ENCODE measurements at places on chromosomes 4 and X. TPM values are rescaled to one million over a fixed set of nuclear protein-coding genes. Genes with fewer than 3 reads are reported as not detected.

DNA sequence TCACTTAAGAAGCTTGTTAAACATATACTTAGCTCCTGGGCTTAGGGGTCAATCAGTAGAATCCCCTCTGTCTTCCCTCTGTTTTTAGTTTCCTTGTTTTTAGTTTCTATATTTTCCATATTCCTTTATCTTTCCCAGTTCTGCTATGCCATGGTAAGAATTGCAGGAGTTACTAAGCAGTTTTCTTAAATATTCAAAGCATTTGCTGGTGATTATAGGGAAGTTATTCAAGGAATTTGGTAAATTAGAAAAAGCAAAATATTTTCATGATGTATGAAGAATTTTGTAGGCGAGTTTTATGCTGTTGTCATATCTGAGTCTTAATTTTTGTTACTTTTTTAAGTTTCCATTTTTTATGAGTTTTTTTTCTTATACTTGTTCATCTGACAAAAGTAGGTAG is 91.6 kb upstream of the NUDT6 start:
- no peak for DNase-seq

GRCh38 chr4:128471576-128471975 is 184.0 kb upstream of the PGRMC2 start:
- no peak for DNase-seq

- DNase-seq, result no peak
Observed at GRCh38 chr4:120228086-120228485, 161.4 kb upstream of the MAD2L1 start.

- DNase-seq, result no peak
Observed at GRCh38 chr4:48311896-48312295, 29.4 kb upstream of the SLAIN2 start.

DNA sequence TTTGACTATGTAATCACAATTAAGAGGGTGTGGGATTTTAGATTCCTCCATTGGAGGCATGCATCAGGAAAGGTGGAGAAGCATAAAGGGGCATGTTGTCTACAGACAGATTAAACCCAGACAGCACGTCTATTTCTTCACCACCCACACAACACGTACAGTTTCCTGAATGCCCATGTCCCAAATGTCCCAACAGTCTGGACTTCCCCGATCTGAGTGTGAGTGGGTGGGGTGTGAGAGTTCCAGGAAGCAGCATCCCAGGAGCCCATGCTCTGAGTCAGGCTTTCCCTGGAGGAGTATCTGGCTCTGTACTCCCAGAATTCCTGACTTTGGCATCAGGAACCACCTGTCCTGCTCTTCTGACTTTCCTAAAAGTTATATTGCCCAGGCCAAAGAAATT is 30.8 kb upstream of the NDP start:
- no peak for DNase-seq

DNA sequence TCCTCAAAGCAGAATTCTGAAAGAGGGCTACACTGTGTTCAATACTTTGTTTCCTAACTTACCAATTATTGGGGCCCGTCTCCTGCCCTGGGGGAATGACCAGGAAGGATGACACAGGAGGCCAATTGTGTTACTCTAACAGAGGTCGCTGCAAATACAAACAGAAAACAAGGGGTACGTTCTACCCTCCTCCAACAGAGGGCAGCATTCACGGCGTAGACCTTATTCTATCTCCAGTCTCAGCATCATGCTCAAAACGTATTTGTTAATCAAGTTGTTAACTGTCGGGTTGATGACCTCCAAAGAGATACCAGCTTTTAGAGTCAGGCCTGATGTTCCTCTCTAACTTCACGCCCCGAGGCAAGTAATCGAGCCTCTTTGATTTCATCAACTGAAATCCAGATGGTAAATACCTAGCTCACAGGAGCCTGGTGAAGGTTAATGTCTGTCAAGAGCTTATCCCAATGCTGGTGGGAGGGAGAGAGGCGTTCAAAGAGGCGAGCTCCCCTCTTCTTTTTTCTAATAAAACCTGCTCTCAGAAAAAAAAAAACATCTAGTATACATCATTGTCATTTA is 181.0 kb upstream of the KCNIP4 start:
- peak; percentile 45 for DNase-seq

- no peak for DNase-seq
Observed at GRCh38 chr4:96035727-96036126, 195.8 kb downstream of the PDHA2 start.

- peak; percentile 23 for DNase-seq
Observed at GRCh38 chrX:40273356-40274050, 175.7 kb upstream of the BCOR start.

DNA sequence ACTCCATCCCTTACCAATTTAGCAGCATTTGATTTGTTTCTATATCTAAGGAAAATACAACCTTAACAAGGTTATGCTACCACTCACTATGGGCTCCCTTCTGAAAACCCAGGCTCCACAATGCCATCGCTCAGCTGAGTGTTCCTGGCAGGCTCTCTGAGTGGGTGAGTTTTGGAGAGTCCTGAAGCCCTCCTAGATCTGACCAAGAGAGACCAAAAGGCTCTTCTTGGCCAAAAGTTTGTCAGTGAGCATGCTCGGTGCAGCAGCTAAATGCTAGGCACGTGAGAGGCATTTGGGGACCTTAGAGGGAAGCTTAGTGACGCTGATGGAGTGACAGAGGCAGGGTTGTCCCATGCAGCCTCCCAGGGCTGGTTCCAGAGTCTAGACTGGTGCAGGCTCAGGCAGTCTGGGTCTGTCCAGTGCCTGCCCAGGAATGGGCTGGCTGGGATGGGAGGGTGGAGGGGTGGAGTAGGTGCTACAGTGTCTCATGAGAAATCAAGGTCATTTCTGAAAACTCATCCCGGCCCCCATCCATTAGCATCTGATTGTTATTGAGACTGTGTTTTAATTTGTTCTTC is 346.8 kb downstream of the NR3C2 start:
- DNase-seq, result no peak

- no peak for DNase-seq
Observed at GRCh38 chr4:151524610-151525009, 115.6 kb downstream of the FHIP1A start.

DNA sequence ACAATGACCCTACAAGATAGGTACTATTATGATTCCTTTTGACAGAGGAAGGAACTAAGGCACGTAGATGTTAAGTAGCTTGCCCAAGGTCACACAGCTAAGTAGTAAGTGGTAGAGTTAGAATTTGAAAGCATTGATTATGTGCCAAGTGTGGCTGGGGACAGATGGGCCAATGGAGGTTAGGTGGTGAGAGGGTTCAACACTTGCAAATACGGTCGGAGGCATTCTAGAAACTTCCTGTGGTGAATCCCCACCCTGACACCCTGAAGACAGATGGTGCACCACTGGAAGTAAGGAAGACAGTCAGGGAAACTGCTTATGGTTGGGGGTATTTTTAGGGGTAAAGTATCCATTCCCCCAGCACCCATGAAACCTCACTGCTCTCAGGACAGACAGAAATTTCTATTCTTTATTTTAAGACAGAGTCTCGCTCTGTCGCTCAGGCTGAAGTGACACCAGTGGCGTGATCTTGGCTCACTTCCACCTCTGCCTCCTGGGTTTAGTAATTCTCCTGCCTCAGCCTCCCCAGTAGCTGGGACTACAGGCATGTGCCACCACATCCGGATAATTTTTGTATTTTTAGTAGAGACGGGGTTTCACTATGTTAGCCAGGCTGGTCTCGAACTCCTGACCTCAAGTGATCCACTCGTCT is 142.5 kb downstream of the RASL11B start:
- DNase-seq, result no peak

DNA sequence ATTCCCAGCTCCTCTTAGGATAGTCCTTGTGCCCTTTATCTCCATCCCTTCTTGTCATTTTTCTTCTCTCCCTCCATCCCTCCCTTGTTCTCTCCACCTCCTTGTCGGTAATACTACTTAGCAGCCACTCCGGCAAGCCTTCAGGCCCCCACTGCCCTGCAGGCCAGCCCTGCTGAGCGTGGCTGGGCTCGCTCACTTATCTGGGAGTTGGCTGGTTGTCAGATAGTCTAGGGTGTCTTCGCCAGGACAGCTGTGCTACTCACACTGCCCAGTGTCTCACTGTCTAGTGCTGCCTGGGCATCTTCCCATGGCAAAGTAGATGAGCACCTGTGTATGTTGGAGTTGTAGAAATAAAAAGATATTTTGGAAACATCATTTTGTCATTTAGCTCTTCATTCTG is 75.0 kb downstream of the STK32B start:
- DNase-seq, result no peak

GRCh38 chr4:11719879-11720278 is 291.2 kb upstream of the HS3ST1 start:
- DNase-seq, result no peak

GRCh38 chrX:53438174-53438831 is 4.1 kb upstream of the HSD17B10 start:
- DNase-seq, result no peak

GRCh38 chrX:152822383-152823086 is 8.0 kb downstream of the CETN2 start:
- no peak for DNase-seq

DNA sequence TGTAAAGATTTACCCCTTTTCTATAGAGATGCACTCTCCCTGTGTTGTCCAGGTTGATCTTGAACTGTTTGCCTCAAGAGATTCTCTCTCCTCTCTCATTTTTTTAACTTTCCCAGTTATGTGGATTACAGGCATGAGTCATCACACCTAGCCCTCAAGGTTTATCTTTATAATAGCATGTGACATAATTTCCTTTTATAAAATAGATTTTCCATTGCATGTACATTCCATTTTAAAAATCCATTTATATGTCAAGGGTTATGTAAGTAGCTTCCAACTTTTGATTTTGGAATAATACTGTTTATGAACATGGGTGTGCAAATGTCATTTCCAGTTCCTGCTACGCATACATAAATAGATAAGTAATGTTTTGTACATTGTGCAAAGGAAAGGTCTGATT is 20.6 kb downstream of the ZNF721 start:
- no peak for DNase-seq

DNA sequence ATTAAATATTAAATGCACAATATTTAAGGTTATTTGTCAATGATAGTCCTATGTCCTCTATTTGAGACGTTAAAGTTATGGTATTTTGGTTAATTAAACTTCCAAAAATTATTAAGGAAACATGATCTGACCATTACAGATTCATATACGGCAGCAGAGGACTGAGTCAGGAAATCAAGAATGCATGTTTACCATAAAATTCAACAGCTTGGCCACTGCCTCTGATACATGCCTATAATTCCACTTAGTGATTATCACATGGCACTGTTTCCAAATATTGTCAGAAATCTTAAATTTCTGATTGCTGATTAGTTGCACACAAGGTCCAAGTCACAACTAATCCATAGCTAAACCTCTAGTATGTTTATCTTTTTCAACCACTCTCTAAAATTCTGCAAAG is 232.2 kb upstream of the UGT8 start:
- no peak for DNase-seq

DNA sequence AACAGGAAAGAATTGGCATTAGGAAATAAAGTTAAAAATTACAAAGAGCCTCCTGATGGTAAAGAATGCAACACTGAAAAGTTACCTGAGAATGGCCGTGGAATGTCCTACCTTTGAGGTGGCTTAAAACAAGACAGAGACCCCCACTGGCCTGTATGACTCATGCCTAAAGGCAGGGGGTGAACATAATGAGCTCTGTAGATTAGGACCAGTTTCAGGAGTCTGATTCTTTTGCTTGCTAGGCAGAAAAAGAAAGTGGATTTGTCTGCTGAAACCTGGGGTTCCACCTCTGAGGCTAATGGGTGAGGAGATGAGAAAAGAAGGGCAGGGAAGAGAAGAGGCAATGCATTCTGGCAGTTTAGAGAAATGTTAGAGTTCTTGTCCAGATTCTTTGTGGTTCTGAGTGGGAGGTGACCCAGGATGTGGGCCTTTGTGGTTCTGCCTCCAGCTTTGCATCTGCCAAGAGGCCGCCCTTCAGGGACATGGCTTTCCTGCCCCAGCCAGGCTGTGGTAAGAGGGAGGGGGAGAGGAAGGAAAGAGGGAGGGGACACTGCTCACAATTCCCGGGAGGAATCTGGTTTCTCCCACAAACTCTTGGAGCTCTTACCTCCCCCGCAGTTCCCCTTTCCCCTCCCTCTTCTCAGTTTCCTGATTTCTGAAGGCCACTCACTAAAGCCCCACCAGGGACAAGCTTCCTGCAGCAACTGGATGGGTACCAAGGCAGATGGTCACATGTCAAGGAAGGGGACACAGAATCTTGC is 109.6 kb downstream of the EFNB1 start:
- no peak for DNase-seq

DNA sequence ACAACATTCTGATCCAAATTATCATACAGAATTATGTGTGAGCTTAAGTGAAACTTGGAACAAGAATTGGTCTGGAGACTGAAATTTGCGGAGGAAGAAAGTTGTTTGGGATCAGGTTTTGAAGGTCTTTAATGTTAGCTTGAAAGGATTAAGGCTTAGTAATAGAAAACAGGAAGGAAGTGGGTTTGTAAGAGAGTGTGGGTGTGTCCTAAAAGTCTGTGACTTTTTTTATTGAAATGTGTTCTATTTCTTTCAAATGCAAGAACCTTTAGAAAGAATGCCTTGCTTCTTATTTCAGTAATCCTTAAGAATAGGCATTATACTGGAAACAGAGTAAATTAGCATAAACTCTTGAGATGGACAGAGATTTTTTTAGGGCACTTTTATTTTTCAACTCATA is 198.0 kb downstream of the GALNTL6 start:
- no peak for DNase-seq

DNA sequence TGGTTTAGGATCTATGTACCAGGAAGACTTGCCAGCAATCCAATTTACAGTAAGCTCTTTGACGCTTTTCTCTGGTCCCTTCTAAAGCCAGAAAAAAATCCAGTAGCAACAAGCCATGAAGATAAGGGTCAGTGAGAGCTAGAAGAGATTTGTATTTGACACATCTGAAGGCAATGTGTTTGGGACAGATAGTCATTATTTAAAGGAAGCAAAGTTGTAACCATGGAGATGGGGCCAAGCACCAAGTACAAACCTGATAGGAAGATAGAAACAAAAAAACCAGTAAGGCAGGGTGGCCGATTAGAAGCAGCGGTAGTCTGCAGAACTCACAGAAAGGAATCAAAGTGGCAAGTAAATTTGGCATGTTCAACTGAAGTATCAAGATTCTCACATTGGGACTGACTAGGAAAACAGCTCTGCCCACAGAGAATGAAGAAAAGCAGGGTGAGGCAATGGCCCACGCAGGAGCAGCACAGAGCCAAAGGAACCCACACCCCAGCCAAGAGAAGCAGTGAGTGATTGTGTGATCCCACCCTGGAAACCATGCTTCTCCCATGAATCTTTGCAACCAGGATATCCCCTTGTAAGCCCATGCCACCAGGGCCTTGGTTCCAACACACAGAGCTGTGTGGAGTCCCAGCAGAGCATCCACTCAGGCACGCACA is 12.9 kb upstream of the C4orf54 start:
- DNase-seq, result no peak

WNK3 gene
- total RNA-seq, result 0.27 TPM

GAGE12H gene
- total RNA-seq, result not detected

RTL9 gene
- 0.06 TPM for total RNA-seq

SLC6A8 gene
- 251 TPM for total RNA-seq

SLC49A3 gene
- 9.9 TPM for total RNA-seq

AMOT gene
- total RNA-seq, result 18.1 TPM

BEX4 gene
- 7.8 TPM for total RNA-seq

UGT2B10 gene
- 0.24 TPM for total RNA-seq

PWWP3B gene
- total RNA-seq, result 0.12 TPM

SCML2 gene
- 4.2 TPM for total RNA-seq

SPINK2 gene
- not detected for total RNA-seq
